ENCODE measurements at places on chromosomes 7 and 10. TPM values are rescaled to one million over a fixed set of nuclear protein-coding genes. Genes with fewer than 3 reads are reported as not detected.

DNA sequence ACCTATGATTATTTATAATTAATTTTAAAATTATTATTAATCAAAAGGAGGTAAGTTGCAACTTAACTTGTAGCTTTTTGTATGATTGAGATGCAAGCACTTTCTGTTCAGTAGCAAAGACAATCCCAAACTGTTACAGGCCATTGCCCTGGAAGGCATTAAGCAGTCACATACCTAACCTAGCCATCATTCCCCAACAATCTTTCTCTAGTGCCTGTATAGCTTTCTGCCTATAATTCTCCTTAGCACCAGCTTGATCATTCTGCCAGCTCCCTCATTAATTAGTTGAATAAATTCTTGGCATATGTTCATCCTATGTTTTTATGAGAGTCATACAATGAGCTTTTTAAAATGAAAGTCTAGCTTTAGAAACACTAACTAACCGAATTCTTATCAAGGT lies 178.9 kb upstream of the TMEM106B start:
- DNase-seq = no peak

GRCh38 chr10:14535457-14536130 lies 204.9 kb upstream of the FRMD4A start:
- no peak for DNase-seq

GRCh38 chr7:111092406-111093236 lies 1.7 kb downstream of the LRRN3 start:
- no peak for DNase-seq

Gene ARL5B
- 17.9 TPM for total RNA-seq

DNA sequence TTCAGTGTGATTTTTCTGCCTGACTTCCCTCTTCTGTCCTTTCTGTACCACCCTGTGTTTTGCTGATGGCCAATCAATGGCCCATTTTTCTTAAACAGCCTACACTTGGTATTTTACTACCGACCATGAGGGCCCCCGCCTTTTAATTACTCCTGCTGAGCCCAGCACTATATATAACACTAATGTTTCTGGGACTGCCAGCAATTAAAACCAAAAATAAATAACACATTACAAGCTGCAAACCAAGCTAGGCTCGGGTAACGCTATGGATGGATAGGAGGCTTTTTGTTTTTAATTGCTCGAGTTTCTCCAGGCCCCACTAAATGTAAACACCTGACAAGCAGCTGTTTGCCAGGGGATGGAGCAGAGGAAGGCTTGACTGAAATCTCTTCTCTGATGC lies 915.4 kb upstream of the AUTS2 start:
- DNase-seq = no peak

GRCh38 chr7:7653593-7654187 lies 13.1 kb downstream of the UMAD1 start:
- DNase-seq = no peak

DNA sequence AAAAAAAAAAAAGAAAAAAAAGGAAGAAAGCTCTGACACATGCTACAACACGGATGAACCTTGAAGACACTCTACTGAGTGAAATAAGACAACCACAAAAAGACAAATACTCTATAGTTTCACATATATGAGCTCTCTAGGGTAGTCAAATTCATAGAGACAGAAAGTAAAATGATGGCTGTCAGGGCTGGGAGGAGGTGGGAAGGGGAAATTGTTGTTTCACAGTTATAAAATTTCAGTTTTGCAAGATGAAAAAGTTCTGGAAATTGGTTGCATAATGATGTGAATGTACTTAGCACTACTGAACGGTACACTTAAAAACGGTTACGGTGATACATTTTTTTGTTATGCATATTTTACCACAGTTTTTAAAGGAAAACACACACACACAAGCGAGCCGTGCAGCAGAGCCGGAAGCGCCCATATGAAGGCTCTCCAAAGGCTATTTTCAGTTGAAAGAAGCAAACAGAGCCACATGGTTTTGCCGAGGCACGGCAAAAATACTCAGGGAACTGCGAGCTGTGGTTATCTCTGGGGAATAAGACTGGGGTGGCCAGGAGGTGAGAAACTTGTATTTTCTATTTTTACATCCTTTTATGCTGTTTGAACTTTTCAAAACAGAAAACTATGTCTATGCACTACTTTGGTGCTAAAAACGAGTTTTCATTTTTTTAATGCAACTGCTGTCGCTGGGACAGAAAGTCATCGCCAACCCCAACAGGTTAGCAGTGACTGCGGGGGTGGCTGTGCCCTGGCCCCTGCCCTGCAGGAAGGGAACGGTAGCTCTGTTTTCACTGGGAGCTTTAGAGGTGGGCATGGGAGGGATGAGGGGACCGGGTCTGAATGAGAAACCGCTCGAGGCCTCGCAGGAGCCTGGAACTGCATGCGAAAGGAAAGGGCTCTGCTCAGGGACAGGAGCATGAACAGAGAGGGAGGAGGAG lies 132.9 kb downstream of the OAT start:
- DNase-seq = peak; percentile 34
